AG09319 (cell line): ENCODE measurements at places on chromosomes 12 and 14.

- DNase-seq = no peak
These were observed 44.9 kb upstream of the CERS5 start for GRCh38 chr12:50212071-50212467.

DNA sequence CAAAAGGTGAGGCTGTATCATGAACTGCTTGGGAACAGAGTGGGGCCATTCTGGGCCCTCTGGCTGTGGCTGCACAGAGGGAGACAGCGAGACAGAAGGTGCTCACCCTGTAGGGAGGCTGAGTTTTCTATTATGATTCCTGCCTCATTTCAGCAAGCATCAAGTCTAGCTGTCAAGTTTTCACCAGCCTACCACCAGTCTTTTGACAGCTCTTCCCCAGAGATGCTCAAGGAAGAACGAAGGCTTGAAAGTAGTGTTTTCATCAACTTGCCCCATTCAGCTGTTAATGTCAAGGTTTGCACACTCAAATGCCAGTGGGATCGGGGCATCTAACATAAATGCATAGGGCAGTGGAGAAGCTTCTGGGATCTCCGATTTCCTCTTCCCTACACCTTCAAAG, 10.0 kb downstream of the FGF23 start:
- DNase-seq = no peak

DNA sequence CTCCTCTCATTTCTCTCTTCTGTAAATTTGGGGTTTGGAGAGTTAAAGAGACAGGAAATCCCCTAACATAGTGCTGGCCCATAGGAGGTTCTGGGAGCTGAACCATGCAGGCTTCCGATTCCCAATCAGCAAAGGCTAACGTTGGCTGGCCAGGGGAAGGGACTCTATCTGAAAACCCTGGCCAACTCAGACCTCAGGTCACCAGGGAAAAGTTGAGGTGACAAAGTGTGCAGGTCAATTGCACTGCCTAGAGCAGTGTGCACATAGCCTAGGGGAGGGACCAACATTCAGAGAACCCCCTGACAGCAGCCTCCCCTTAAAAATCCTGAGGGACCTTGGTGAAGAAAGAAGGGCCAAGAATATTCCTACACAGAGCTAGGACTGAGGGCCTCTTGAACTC, 38.9 kb downstream of the TTC7B start:
- no peak for DNase-seq

DNA sequence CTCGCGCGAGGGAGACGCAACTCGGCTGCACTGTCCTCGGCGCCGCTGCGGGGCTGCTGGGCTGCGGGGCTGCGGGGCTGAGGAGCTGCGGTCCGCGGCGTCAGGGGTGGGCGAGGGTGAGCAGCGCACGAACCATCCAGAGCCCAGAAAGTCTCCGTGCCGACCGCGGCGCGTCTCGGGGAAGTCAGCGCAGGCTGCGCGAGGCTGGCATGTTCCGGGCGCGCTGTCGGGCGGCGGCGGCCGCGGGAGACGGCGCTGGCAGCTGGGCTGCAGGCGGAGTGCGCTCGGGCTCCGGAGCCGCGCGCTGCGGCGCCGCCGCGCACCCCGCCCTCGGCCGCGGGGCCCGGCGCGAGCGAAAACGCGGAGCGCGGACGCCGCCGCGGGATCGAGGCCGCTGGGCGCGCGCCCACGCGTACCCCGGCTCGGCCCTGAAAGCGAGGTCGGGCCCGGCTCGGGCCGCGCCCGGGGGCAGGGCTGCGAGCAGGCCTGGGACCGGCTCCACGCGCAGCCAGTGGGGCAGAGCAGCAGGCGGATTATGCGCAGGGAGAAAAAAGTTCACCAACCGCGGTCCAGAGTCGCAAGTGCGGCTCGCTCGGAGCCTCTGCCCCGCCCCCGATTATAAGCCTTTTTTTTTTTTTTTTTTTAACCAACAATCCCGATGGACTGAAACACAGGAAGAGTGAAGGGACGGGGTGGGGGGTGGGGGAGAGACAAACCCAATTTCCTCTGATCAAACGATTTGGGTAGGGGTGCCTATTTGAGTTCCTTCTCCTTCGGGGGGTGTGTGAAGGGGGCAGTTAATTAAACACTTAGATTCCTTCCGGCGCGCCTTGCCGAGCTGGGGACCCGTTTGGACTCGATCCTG, at the start of gene PRICKLE1:
Gene PRICKLE1, minus strand, starts transcription at position 282 of the 865 bp plus-strand sequence. CDS start 117,230 bp downstream, outside the sequence.
- DNase-seq = no peak

GRCh38 chr12:95205685-95206084, 11.6 kb downstream of the FGD6 start:
- no peak for DNase-seq

GRCh38 chr12:2640709-2641108, 154.1 kb upstream of the FKBP4 start:
- DNase-seq = peak; percentile 84
